Mesothelial cell of epicardium (in vitro differentiated cells): ENCODE measurements at places on chromosomes 12 and 14. TPM values are rescaled to one million over a fixed set of nuclear protein-coding genes. Genes with fewer than 3 reads are reported as not detected.

KRT85 gene
- not detected in 3 replicates for total RNA-seq

TMTC1 gene
- total RNA-seq = 0.88 to 1.0 TPM (median 0.91 TPM) in 3 replicates

KRT7 gene
- total RNA-seq = 85.5 to 90.3 TPM (median 86.6 TPM) in 3 replicates

DBX2 gene
- not detected in 3 replicates for total RNA-seq

CNTN1 gene
- total RNA-seq = 17.8 to 22.4 TPM (median 20.7 TPM) in 3 replicates

PTPRR gene
- 0.38 to 0.60 TPM (median 0.52 TPM) in 3 replicates for total RNA-seq

ADGRD1 gene
- 5.5 to 7.7 TPM (median 7.2 TPM) in 3 replicates for total RNA-seq

KRT74 gene
- not detected in 3 replicates for total RNA-seq

SRGAP1 gene
- 9.6 to 9.7 TPM (median 9.7 TPM) in 3 replicates for total RNA-seq

ANO2 gene
- 6.2 to 7.6 TPM (median 6.3 TPM) in 3 replicates for total RNA-seq

CPNE6 gene
- total RNA-seq = not detected in 3 replicates

TBX3 gene
- total RNA-seq = 409 to 427 TPM (median 425 TPM) in 3 replicates

RIMBP2 gene
- total RNA-seq = 7.6 to 8.6 TPM (median 8.3 TPM) in 3 replicates

LTBP2 gene
- 2.9 to 3.4 TPM (median 3.4 TPM) in 3 replicates for total RNA-seq

RAB5B gene
- 99.3 to 104 TPM (median 101 TPM) in 3 replicates for total RNA-seq

TPH2 gene
- total RNA-seq = not detected in 3 replicates

TMEM121 gene
- 4.3 to 6.0 TPM (median 5.6 TPM) in 3 replicates for total RNA-seq

SPX gene
- not detected in 3 replicates for total RNA-seq

CIDEB gene
- not detected in 3 replicates for total RNA-seq

ATP2A2 gene
- total RNA-seq = 179 to 186 TPM (median 182 TPM) in 3 replicates

TMEM260 gene
- total RNA-seq = 28.0 to 32.6 TPM (median 31.7 TPM) in 3 replicates

HCAR3 gene
- 1.1 to 1.6 TPM (median 1.5 TPM) in 3 replicates for total RNA-seq

ST8SIA1 gene
- 1.2 to 2.2 TPM (median 1.7 TPM) in 3 replicates for total RNA-seq
